CD14-positive monocyte (primary cell): ENCODE measurements at places on chromosomes 16 and 17.

GRCh38 chr16:58487566-58488351 lies 12.2 kb upstream of the NDRG4 start:
- DNase-seq, result peak; percentile 47

GRCh38 chr17:77126519-77126918 lies 14.2 kb upstream of the SEC14L1 start:
- no peak for DNase-seq

DNA sequence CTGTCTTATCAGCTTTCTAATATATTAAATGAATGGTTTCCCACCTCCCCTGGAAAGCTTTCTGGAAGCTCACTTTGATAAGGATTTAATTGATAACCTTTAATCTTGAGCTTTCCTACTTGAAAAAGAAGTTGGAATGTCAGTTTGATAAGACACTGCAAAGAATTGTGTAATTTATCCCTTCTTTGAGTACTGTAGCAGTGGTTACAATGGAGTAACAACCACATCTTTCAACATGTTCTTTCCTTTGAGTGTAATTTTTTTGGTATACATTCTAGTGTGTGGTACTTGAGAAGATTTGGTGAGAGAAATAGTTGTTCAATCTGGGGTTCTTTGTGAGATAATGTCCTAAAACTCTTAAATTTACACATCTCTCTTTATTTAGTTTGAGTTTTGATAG lies 43.4 kb downstream of the CPD start:
- no peak for DNase-seq

GRCh38 chr16:30065943-30066760 lies 592 bp downstream of the ALDOA start:
- DNase-seq, result peak; percentile 62

DNA sequence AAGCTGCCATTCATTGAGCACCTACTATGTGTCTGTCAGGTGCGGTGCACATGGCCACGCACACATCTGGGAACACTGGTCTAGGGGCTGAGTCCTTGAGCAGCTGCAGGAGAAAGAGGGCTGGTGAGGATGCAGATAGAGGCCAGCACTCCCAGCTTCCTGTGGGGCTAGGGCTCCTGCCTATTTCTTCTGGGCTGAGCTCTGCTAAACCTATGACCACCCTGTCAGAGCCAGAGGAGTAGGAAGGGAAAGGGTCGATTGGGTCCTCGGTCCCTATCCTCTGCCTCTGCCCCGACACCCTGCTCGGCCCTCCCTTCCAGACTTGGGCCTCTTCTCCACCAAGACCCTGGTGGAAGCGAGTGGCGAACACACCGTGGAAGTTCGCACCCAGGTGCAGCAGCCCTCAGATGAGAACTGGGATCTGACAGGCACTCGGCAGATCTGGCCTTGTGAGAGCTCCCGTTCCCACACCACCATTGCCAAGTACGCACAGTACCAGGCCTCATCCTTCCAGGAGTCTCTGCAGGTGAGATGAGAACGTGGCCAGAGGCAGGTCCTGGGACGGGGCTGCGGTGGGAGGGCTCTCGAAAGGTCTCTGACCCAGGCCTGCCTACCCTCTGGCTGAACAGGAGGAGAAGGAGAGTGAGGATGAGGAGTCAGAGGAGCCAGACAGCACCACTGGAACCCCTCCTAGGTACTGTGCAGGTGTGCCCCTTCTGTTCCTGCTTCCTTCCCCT lies 4.0 kb upstream of the TMEM88 start:
- DNase-seq, result no peak

DNA sequence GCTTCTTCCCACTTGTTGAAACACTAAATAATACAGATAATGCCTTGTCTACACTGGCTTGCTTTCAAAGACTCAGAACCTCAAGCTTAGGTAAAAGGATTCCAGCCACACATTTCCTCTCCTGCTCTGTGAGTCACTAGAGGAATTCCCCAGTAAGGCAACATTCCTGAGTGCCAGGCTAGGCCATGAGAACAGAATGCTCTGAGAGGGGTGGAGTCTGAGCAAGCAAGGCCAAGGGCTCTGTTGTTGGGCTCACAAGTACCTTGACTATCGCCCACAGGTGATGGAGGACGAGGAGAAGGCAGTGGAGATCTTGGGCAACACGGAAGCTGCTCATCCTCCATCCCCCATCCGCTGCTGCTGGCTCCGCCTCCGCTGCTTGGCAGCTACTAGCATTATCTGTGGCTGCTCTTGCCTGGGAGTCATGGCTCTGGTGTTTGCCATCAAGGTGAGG lies 6.7 kb upstream of the PHKG2 start:
- peak; percentile 46 for DNase-seq

DNA sequence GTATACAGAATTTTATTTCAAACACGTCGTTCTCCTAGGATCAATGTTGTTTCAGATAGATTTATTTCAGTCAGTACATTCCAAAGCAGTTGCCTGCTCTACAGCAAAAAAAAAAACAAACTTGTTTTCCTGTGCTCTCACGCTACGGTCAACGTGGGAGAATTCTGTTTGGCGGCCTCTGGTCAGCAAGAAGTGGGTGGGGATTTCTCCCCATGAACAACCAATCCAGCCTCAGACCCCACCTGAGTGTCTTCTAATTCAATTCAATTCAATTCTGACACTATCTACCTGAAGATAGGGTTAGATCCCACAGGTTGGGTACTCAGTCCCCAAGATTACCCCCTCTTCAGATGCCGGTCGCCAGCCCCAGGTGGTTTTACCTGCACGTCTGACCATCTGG lies 22.1 kb downstream of the C17orf58 start:
- DNase-seq, result no peak

- no peak for DNase-seq
Observed at GRCh38 chr17:63480192-63480784, 3.4 kb downstream of the ACE start.

- no peak for DNase-seq
Observed at GRCh38 chr16:72247821-72248253, 75.9 kb upstream of the PMFBP1 start.

DNA sequence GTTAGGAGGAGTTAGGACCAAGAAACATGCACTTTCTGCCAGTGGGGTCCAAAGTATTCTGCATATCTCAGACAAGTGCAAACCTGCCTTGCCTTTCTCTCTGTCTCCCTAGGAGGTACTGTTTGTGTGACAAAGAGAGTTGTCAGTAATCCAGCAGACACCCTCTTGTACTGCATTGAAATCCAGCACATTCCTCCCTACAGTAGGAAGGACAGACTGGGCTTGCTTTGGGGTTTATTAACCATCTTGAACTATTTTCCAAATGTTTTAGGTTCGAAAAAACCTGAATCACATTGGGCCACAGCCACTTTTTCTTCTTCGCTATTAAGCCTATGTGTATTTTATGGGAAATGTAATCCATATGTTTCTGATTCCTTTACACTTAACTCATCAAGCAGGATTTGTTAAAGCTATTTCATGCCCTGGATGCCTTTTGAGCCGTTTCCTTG lies 204.2 kb upstream of the KCNJ16 start:
- DNase-seq, result no peak

- DNase-seq, result no peak
Observed at GRCh38 chr17:3695129-3695722, 729 bp downstream of the P2RX5 start.

DNA sequence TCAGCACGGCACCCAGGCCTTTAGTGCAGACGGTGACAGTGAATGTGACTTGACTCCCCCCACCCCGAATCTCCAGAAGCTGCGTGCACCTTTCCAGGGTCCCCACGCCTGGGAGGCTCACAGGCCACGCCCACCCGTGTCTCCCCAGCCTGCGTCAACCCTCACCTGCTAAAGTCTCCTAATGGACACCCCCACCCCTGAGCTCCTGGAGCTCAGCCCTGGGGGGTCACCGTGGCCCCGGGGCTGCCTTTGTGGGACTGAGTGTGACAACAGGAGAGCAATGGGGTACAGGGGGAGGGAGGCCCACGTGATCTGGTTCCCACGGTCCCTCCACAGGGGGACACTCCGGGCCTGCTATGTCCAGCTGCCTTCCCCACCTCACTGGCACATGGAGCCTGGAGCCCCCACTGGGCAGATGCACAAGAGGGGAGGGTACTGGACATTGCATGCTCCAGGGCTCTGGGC lies 7.4 kb upstream of the FASN start:
- no peak for DNase-seq

- DNase-seq, result no peak
Observed at GRCh38 chr16:52563767-52564611, 17.0 kb upstream of the TOX3 start.

- no peak for DNase-seq
Observed at GRCh38 chr17:27577121-27577761, 53.7 kb upstream of the LGALS9 start.

DNA sequence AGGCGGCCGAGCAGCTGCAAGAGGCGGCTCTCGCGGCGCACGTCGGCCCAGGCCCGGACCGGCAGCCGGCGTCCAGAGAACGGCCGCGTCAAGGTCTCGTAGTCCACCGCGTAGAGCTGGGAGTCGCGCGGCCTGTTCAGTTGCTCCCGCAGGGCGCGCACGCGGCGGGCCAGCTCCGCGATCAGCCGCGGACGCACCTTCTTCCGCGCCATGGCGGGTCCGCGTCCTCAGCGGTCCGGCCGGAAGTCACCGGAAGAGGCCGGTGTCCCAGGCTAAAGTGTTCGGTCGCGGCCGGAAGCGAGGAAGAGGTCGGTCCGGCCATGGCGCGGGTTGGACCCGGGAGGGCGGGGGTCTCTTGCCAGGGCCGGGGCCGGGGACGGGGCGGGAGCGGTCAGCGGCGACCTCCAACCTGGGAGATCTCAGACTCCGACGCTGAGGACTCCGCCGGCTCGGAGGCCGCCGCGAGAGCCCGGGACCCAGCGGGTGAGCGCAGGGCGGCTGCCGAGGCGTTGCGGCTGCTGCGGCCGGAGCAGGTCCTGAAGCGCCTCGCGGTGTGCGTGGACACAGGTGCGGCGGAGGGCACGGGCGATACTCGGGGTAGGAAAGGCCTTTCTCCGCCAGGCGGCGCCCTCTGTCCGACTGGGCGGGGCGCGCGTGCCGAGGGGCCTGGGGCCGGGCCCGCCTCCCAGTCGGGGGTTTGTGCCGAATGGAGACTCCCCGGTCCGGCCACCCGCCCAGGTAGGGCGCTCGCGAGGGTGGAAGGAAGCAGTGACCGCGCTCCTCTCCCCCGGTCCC lies at the start of gene MRPS34:
TSS of gene MRPS34 (minus strand) at position 227 of the 795 bp plus-strand sequence. CDS start at position 212, 15 bp downstream.
- DNase-seq, result peak; percentile 72

DNA sequence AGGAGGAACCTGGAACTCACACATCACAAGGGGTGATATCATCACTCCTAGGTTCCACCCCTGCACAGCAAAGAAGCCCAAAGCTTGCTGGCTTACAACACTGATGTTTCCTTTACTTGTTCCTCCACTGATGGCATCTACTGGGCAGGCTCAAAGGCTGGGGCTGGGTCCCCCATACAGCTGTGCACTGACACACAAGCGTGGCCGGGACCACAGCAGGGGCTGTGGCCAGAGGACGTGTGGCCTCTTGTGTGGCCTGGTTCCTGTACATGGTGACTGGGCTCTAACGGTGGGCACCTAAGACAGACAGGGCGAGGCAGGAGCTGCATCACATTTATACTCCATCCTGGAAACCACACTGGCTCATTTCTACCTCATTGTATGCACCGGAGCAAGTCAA lies 264.4 kb upstream of the FOXF1 start:
- no peak for DNase-seq

DNA sequence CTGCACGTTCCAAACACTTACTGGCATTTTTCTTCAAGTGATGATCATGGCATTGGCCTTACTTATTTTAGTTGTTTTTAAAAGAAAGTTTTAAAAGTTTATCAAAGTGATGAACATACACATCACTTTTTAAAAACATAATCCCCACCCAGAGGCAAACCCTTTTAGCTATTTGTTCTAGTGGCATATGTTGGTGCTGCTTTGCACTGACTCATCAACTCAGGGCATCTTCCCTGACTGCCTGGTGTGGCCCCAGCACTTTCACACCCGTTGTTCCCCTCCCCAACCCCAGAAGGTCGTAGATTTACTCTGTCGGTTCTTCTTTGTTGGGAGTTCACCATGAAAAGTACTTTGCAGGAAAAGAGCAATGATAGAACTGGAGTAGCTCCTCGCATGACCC lies 161.3 kb downstream of the RPTOR start:
- no peak for DNase-seq

DNA sequence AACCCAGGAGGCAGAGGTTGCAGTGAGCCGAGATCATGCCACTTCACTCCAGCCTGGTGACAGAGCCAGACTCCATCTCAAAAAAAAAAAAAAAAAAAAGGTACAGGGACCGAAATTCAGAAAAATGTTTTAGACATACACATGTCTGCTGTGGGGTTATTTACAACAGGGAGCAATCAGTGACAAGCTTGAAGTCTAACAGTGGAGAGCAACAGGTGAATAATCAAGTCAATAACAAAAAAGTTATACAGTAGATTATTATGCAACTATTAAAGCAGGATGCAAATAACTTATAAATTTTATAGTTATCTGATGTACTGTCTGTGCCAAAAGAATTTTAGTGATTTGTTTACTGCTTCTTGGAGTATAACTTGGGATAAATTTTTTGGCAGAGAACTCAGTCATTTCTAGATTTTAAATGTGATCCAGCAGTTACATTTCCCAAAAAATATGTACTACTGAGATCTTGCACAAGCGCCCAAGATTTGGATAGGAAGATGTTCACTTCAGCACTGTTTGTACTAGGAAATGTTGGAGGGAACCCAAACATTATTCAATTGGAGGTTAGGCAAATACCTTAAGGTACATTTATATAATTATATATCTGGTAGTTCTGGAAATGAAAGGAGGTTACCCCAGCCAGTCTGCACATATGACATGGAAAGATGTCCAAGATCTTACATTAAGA lies 34.1 kb downstream of the EEF2K start:
- no peak for DNase-seq

DNA sequence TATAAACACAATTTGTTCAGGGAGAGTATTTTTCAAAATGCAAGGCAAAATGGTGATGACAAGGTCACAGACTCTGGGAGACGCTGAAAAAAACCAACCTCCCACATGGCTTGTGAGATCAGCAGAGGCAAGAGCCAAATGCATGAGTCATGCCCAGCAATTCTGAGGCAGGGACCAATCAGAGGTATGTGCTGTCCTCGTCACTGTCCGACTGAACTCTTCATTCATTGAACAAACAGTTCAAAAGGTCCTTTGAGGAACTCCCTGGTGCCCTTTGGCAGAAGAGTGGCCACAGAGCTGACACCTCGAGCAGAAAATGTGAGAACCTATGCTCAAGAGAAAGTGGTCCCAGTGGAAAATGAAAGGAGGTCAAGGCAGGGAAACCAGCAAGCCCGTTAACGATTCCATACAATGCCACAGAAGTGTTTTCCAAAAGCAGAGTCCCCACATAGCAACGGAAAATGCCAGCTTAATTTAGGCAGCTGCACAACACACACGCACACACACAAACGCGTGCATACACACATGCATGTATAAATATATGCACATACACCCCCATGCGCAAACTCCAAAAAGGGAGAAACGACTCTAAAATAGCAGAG lies 50.9 kb downstream of the CDH11 start:
- DNase-seq, result no peak

DNA sequence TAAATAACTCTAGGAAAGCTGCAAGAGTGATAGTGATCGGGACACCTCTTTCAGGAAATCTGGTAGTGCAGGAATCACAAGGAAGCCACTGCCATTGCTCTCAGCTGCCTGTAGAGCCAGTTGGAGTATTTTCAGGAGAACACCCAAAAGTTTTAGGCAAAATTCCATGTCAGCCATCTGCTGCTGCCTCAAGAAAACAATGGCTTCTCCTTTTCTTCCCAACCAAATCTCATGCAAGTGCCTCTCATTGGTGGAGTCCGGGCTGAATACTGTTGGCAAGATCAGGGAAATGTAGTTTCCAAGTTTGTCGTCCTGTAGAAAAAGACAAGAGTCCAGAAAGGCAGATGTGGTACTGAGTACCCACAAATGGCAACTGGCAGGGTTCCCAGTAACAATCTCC lies 54.9 kb upstream of the TANC2 start:
- no peak for DNase-seq

GRCh38 chr16:85761861-85762260 lies 11.0 kb upstream of the C16orf74 start:
- peak; percentile 48 for DNase-seq
